ENCODE measurements at places on chromosomes 13 and 19.

GRCh38 chr19:50310759-50311465 lies 18.3 kb downstream of the KCNC3 start:
- no peak for DNase-seq

GRCh38 chr13:98142380-98143156 lies at the start of gene FARP1:
Gene FARP1 (plus strand): TSS chr13:98143094. CDS start chr13:98213243, 70,149 bp downstream.
- DNase-seq: peak; percentile 90

DNA sequence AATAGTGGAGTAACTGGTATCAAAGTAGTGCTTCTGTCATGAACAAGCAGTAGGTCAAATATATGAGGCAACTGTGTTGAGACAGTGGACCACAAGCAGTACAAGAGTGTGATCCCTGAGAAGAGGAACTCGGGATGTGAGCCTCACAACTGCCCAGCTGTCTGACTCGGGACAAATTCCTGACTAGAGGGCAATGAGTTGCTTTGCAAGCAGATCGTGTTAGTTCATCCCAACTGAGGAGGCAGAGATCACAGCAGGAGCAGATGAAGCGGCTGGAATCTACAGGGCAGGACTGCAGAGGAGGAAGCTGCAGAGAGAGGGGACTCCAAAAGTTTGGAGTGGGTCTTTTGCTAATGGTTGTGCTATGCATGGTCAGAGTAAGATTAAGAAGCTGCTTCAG lies 741.1 kb downstream of the DIAPH3 start:
- DNase-seq: no peak

DNA sequence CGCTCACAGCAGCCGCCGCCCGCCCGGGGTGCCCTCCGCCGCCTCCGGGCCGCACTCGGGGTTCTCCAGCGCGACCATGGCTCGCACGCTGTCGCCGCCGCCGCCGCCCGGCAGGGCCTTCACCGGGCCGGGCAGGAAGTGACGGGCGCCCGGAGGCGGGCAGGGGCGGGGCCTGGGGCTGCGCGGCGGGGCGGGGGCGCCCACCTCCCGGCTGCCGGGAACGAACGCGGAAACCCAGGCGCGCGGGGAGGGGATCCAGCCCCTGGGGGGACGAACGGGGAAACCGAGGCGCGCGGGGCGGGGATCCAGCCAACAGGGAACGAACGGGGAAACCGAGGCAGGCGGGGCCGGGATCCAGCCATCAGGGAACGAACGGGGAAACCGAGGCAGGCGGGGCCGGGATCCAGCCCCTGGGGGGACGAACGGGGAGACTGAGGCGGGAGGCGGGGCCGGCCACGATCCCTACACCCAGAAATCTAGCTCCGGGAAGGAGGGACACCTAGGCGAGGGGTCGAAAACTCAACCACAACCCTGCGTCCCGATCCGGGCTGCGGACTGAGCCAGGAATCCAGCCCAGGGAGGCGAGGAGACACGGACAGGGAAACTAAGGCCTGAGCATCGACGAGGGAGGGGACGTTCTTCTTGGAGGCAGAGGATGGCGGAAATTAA lies at the start of gene R3HDM4:
Gene R3HDM4, minus strand, starts transcription at position 140 of the 669 bp plus-strand sequence. Its CDS starts 62 bp downstream, at position 78.
- peak; percentile 69 for DNase-seq

DNA sequence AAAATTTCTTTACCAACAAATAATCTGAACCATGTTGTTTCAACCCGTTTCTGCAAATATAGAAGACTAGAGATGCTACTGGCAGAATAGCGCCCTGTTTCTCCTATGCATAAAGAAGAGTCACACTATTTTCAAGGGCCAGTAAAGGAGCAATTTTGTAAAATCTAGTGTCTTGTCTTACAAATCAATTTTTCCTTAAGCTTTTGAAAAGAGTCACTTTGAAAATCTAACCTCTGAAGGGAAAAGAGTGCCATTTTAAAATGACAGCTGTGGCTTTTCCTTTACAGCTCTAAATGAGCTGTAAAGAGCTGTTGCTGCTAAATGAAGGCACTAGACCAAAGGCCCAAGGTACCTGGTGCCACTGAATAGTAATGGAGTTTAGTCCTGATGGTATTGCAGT lies 16.9 kb upstream of the GTF2F2 start:
- DNase-seq: no peak

GRCh38 chr13:34708566-34709313 lies 233.3 kb upstream of the NBEA start:
- DNase-seq: no peak

DNA sequence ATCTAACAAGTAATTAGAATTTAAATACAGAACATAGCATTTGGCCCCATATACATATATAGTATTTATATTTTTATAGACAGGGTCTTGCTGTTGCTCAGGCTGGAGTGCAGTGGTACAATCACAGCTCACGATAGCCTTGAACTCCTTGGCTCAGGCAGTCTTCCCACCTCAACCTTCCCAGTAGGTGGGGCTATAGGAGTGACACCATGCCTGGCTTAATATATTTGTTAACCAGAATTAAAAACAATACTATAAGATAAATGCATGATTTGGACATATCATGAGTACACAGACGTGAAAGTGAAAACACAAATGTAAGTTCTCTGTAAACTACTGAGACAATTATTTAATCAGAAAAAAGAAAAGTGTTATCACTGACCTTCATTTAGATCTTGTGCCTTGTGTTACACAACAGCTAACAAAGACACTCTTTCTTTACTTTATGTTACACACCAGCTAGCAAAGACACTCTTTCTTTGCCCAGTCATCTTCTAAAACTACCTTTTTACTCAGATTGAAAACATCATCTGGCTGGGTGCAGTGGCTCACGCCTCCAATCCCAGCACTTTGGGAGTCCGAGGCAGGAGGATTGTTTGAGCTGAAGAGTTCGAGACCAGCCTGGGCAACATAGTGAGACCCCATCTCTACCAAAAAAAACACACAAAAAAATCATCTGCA lies 22.6 kb downstream of the CARS2 start:
- no peak for DNase-seq

- DNase-seq: no peak
These were observed 134.8 kb downstream of the LACC1 start for GRCh38 chr13:44014501-44014900.

DNA sequence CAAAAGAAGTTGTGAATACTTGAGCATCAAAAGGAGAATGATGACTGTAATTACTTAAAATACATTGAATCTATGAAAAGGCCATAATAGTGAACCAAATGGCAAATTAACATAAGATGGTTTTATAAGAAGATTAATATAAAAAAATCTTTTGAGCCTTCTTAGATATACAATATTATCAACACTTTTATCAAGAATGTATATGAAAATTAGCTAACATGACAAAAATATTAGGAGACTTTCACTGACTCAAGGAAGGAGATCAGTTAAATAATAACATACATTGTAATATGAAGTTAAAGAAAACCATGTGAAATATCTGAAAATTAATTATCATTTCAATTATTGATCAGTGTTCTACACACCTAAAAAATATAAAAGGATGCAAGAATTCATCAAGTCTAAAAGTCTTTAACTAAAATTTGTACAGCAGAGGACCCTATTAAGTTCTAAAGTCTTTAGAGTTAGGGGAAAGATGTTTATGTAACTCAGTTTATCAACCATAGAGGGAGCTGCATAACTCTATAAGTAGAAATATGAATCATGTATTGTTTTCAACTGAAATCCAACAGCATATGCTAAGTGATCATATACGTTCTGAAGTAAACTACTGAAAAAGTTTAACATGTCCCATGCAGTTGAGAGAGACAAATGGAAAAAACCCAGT lies 756.1 kb upstream of the MIR17HG start:
- DNase-seq: no peak

All from kidney tubule cell (primary cell).